ENCODE measurements at places on chromosomes 12 and 14.
A peak's percentile ranks its signal among the peaks of the same experiment; 100 is the strongest.

DNA sequence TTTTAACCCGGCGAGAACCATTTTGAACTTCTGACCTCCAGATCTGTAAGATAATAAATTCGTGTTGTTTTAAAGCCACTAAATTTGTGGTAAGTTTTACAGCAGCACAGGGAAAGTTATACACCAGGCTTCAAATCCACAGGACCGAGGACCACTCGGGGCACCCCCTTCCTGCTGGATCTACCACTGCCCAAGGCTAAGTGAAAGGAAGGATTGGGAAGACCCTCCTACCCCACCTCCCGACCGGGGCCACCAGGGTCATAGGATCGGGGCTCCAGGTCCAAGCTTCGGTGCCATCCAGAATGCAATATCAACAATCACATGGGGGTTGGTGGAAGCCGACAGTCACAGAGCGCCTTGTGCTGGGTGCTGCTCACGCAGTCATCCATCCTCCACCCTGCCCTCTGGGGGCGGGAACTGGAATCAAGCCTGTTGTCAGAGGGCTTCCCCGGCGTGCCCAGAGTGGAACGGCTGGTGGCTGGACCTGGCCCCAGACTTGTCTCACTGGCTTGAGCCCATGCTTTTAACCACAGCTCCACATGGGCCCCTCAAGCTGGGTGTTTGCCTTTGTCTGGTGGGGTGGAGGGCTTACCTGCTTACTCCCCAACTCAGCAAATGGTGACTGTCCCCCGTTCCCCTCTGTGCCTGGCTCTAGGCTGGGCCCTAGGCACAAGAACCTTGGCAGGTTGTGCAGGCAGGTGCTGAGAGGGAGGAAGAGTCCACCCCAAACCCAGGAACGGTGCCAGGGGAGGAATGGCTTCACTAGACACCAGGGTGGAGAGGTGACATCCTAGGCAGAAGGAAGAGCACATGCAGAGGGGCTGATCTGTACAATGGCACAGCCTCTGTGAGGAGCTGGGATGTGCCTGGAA is 180.3 kb upstream of the RTL1 start:
- DNase-seq = no peak

- no peak for DNase-seq
Measured at GRCh38 chr12:108629824-108630476, 3.7 kb downstream of the SELPLG start.

- no peak for DNase-seq
Measured at GRCh38 chr12:5889381-5890047, 55.5 kb downstream of the ANO2 start.

DNA sequence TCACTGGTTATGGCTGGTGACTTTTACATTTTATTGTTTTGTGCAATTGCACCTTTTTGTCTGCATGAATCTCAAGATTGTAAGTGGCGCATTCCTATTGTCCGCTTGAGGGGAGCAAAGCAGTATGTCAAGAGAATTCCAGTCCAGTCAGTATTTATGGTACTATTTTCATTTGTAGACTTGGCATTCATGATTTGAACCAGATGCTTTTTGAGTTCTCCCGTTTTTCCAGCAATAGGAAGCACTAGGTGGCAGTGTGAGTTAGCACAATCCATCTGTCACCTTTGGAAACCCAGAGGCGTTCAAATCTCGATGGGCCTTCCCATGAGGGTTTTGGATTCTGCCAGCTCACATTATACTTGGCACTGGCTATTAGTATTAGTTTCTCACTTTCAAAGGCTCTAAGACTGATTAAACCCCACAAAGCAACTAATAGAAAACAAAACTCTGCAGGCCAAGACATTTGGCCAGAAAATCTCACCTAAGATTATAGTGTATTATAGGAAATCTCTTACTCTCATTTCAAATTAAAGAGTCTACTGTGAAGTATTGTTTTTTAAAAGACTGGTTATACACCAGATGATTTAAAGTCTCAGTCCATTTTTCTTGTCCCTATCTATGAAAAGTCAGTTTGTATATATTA is 2.2 kb downstream of the DACT1 start:
- peak; percentile 82 for DNase-seq

- DNase-seq = no peak
Measured at GRCh38 chr14:38848243-38848935, 254.6 kb downstream of the SEC23A start.

GRCh38 chr12:60926256-60926655 is 1330.4 kb downstream of the SLC16A7 start:
- no peak for DNase-seq

DNA sequence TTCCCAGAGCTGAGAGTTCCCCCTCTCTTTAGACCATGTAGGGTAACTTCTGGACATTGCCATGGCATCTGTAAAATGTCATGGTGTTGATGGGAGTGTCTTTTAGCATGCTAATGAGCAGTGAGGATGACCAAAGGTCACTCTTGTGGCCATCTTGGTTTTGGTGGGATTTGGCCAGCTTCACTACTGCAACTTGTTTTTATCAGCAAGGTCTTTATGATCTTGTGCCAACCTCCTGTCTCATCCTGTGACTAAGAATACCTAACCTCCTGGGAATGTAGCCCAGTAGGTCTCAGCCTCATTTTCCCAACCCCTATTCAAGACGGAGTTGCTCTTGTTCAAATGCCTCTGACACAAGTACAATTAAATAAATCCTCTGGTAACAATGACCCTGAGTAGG is 244.4 kb downstream of the NEDD1 start:
- DNase-seq = no peak

GRCh38 chr12:21546716-21547115 is 20.6 kb downstream of the SPX start:
- no peak for DNase-seq

- DNase-seq = no peak
Measured at GRCh38 chr14:85934886-85935254, 404.9 kb downstream of the FLRT2 start.

DNA sequence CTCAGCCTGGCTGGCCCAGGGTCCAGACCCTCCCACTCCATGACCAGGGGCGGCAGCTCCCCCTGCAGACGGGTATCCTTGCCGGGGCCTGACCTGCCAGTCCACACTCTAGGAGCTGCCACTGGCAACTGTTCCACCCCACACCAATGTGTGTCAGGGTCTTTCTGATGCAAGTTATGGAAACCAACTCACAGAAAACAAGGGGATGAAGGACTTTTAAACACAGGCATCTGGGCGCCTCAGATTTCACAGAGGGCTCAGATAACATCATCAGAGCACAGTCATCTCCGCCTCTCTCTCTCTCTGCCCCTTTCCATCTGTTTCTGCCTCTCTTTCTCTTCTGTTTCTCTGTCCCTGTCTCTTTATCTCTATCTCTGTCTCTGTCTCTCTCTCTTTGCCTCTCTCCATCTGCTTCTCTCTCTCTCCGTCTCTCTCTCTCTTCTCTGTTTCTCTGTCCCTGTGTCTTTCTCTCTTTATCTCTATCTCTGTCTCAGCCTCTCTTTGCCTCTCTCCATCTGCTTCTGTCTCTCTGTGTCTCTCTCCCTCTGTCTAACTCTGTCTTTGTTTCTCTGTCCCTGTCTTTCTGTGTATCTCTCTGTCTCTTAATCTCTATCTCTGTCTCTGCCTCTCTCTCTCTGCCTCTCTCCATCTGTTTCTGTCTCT is 67.4 kb upstream of the FBRSL1 start:
- no peak for DNase-seq

GRCh38 chr12:116879509-116880212 is 1.6 kb downstream of the HRK start:
- no peak for DNase-seq

DNA sequence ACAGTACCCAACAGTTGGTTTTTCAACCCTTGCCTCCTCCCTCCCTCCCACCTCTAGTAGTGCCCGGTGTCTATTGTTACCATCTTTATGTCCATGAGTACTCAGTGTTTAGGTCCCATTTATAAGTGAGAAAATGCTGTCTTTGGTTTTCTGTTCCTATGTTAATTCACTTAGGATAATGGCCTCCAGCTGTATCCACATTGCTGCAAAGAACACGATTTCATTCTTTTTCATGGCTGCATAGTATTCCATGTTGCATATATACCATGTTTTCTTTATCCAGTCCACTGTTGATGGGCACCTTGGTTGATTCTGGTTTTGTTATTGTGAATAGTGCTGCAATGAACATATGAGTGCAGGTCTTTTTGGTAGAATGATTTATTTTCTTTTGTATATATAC is 631.3 kb downstream of the MED13L start:
- DNase-seq = no peak

- no peak for DNase-seq
Measured at GRCh38 chr14:85799668-85800067, 269.7 kb downstream of the FLRT2 start.

- DNase-seq = no peak
Measured at GRCh38 chr14:85338895-85339294, 191.0 kb upstream of the FLRT2 start.

DNA sequence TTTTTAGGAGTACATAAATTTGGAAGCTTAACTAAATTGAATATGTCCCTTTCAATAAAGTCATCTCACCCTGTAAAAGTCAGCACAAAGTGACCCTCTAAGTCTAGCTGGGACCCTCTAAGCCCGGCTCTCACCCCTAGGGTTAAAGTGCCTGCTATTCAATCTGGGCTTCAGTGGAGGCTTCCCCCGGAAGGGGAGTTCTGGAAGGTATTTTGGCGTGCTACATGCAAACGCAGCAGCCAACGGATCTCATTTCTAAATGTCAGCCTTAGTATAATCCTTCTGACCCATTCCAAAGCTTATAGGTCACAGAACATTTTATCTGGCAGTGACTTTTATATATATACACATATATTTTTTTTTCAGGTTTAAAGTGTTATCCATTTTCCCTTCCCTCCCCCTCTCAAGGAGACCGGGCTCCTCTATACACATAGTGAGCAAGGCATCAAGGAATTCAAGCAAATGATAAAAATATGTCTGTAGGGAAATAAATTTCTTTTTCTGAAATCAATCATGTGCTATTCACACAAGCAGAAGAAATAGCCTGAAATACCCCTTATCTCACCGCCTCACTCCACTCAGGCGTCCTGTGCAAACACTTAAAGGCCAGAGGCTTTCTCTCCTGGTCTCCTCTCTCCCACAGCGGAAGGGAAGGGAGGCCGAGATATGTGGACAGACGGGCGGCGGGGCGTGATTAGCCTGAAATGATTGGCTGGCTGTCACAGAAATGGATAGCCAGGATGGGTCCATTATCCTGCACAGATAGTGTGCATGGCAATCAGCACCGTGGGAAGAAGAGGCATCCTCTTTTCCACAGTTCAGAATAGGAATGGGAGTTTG is 301.7 kb downstream of the GALC start:
- DNase-seq = peak; percentile 24

- DNase-seq = no peak
Measured at GRCh38 chr12:116784238-116784612, 46.1 kb downstream of the RNFT2 start.

DNA sequence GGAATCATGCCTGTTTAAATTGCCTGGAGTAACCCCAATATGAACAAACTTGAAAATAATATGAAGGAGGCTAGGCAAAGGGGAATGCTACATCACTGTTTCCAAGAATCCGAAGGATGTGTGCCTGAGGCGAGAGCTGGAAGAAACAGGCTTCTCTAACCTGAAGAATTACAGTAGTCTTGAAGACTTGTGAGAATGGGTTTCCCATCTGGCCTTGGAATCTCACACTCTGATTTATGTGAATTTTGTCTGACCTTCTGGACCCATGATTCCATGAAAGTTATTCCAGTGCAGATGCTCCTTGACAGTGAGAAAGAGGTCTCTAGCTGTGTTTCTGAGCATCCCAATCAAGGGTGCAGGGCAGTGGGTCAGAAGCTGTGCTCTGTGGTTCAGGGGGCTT is 122.1 kb upstream of the PARP11 start:
- no peak for DNase-seq

DNA sequence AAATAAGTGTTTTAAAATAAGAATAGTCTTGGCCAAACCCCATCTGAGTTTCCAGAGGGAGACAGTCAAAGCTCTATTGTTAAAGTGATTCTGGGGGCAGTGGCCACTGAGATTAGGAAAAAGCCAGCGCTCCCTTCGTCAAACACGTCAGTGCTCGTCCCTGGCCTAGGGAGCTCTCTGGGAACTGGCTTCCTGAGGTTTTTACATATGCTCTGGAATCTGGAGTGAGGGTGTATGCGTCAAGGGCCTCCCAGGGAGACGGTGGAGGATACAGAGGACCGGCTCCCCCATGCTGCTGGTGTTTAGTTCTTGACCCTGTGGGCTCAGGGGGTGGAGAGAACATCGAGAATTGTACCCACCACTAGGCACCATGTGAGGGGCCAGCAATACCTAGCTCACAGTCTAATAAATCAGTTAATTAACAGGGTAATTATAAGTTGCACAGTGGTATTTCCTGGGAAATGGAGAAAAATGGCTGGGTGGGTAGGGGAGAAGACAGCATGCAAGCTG is 87.0 kb downstream of the SLC25A47 start:
- DNase-seq = no peak

DNA sequence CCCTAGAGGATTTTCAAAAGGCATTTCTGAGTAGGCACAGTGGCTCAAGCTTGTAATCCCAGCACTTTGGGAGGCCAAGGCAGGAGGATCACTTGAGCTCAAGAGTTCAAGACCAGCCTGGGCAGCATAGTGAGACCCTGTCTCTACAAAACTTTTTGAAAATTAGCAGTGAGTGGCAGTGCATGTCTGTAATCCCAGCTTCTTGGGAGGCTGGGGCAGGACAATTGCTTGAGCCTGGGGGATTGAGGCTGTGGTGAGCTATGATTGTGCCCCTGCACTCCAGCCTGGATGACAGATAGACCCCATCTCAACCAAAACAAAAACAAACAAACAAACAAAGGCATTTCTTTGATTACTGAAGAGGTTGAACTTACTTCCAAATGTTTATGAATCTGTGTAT is 201.4 kb downstream of the KIF26A start:
- DNase-seq = no peak

GRCh38 chr14:33642080-33642479 is 308.8 kb downstream of the EGLN3 start:
- no peak for DNase-seq

DNA sequence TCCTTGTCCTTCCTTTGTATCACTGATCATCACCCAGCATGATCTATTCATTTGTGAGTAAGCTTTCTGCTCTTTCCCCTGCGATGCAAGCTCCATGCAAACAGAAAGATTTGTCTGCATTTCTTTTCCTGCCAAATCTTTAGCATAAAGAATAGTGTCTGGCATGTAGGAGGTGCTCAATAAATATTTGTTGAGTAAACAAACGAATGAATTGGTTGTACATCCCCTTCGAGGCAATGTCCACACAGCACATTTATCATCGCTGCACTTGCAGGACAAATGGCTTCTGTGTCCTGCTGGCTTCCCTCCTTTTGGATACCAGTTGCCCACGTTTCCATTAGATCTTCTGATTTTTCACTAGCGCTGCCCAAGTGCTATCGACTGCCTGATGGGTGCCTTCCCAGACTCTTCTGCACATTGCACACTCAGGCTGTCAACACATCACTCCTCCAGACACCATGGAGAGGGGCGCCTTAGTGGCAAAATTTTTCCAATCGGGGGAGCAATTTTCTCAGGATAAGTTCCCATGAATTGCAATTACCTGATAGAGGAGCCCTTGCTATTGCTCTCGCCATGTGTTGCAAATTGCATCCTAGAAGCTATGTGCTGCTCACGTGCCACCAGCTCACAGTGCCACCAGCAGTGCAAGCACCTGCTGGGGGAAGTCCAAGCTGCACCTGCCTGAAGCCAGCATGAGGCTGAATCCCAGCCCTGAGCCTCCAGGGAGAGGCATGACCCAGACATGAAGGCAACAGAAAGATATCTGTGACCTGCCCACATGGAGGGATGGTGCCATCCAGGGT is 206.6 kb downstream of the KIF26A start:
- no peak for DNase-seq

- no peak for DNase-seq
Measured at GRCh38 chr12:34598352-34598827, 576.1 kb downstream of the ALG10 start.

GRCh38 chr12:126156806-126157574 is 1091.8 kb downstream of the AACS start:
- DNase-seq = no peak
